Left lung (tissue), 14 donors: ENCODE measurements at places on chromosomes 13 and 19. TPM values are rescaled to one million over a fixed set of nuclear protein-coding genes. Genes with fewer than 3 reads are reported as not detected.

- peaks cover 9% of the 10 kb centered on the region for H3K27me3 ChIP-seq
- H3K36me3 ChIP-seq, result no peaks in the 10 kb centered on the region
- no peaks in the 10 kb centered on the region for H3K4me1 ChIP-seq
Measured at GRCh38 chr19:40519352-40520322, 52.8 kb downstream of the SPTBN4 start.

DNA sequence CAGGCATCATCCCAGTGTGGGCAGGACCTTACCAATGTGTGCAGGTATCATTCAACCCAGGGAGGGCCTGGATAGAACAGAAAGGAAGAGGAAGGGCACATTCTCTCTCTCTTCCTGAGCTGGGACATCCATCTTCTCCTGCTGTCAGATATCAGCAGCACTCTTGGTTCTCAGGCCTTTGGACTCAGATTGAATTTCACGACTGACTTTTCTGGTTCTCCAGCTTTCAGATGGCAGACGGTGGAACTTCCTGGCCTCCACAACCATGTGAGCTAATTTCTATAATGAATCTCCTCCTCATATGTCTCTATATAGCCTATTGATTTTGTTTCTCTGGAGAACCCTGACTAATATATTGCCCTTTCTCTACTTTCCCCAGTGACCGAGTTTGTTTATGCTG lies 77.3 kb downstream of the OLFM4 start:
- no peak for DNase-seq
- no peaks in the 10 kb centered on the region for H3K36me3 ChIP-seq
- H3K4me1 ChIP-seq, result no peaks in the 10 kb centered on the region
- no peak overlapping the region for H3K4me3 ChIP-seq
- no peak overlapping the region for H3K27ac ChIP-seq
- H3K27me3 ChIP-seq, result no peaks in the 10 kb centered on the region

GRCh38 chr13:37342205-37342604 lies 236.7 kb upstream of the CSNK1A1L start:
- no peak overlapping the region for H3K27ac ChIP-seq
- no peaks in the 10 kb centered on the region for H3K27me3 ChIP-seq
- no peaks in the 10 kb centered on the region for H3K36me3 ChIP-seq
- H3K4me1 ChIP-seq, result no peaks in the 10 kb centered on the region
- H3K4me3 ChIP-seq, result no peak overlapping the region
- no peak for DNase-seq

KLK2 gene
- total RNA-seq, result not detected

CRX gene
- not detected for total RNA-seq

GRCh38 chr13:44434766-44435141 lies 61.1 kb downstream of the SERP2 start:
- H3K27ac ChIP-seq, result peak overlapping the region; percentile 90
- H3K4me1 ChIP-seq, result peaks cover 7% of the 10 kb centered on the region
- DNase-seq, result no peak
- no peaks in the 10 kb centered on the region for H3K27me3 ChIP-seq
- peaks cover 19% of the 10 kb centered on the region for H3K36me3 ChIP-seq
- H3K4me3 ChIP-seq, result peak overlapping the region; percentile 75
